Left forelimb (tissue), 1 donor: ENCODE measurements at places on chromosomes 4 and X.

DNA sequence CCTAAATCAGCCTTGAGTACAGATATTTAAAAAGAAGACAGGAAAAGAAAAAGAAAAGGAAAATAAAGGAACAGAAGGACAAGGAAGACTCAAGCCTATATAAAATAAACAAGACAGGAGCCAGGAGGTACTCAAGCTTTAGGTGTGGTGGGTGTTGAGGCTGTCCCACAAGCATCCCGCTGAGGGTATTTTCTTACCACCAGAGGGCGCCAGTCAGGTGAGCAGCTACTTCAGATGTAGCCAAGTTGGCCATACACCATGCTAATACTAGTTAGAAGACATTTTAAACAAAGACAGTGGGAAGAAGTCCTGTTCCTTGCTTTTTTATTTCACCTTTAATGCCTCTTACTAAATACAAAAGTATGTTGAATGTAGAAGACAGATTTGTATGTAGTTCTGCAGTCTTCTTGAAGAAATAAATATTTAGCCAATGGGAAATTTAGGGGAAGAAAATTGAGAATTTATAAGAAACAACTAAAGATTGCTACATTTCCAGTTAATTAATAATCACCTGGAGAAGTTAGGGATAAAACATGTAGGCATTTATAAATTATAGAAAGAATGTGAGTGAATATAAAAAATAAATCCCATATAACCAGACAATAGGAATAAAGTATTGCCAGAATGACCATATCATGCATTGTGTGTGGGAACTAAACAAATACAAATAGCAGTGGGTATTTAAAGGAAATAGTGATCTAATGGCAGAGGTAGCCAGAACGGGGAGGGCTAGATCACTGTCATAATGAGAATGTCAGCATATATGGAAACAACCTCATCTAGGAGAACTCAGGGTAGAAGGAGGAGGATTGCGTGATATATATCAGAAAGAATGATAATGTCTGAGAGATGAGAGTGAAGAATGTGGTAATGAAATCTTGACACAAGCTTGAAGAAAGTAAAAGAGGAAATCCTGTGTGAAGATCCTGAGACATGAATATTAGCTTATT, 71.0 kb downstream of the MTHFD2L start:
- no peak for DNase-seq

- DNase-seq = no peak
Observed at GRCh38 chr4:173936861-173937260, 346.6 kb downstream of the FBXO8 start.

- no peak for DNase-seq
Observed at GRCh38 chr4:722851-723360, 17.3 kb downstream of the PCGF3 start.

- no peak for DNase-seq
Observed at GRCh38 chr4:102599455-102599854, 98.3 kb downstream of the NFKB1 start.
